Fibroblast of skin of abdomen (primary cell): ENCODE measurements at places on chromosomes 6 and 20.

DNA sequence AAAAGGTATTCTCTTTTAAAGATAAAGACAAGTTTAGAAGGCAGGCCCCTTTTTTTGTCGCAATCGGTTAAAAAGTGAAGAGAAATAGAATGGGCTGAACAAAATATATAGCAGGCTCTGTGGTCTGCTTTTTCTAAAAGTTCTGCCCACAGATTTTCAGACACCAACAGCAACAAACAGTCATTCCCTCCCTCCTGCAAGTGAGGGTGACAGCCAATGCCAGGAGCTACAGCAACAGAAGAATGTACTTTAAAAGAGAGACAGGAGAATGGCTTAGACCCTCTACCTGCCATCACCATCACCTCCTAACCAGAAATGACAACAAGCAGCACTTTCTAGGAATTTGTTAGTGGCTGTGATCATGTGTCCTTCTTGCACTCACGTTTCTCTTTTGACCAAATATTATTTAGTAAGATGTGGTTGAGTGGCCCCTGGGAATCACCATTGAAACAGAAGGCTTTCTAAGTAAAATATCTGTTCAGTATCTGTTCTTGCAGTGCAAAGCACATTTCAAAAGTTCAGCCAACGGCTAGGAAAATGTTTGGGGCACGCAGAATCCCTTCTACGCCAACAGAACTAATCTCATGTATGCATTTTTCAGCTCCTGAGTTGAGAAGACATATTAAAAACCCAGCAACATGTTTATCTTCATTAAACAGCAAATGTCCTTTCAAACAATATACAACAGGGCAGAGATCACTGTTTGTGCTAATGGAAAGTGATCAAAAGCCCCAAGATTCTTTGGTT lies 248.5 kb downstream of the ATXN1 start:
- no peak for DNase-seq

DNA sequence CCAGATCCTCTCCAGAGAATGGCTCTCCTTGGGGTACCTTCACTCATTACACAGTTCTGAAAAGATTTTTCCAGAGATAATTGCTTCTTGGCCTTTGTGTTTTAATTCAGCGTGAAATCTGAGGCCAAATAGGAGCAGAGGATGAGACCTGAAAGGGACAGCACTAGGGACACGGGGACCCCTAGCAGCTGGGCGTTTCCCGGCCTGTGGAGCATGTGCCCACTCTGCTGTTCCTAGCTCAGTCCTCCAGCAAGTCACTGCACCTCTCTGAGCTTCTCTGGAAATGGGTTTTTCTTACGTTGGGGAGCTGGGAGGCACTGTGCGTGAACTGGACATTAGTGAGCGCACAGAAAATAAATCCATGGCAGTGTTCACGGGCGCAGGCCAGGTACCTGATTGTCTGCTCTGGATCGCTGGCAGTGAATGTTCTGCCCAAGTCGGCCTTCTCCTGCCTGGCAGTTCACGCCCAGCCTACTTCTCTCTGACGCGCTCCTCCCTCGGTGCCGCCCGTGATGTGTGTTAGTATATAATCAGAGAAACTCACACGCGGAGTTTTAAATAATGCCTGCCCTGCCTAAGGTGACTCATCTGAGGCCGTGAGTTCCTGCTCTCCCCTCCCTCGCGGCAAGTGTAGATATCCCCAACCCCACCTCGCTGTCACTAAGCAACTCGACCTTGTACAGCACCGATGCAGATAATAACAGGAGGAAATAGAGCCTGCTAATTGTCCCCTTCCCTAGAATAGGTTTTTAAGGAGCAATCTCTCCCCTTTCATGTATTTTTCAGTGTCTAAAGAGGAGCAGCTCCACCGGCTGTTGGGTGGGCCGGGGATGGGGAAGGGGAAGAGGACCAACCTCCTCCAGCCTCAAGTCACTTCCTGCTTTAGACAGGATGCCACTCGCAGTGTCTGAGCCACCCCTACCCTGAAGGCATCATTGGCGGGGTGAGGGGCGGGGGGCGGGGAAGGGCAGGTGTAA lies 2.7 kb upstream of the TUBB2A start:
- no peak for DNase-seq

DNA sequence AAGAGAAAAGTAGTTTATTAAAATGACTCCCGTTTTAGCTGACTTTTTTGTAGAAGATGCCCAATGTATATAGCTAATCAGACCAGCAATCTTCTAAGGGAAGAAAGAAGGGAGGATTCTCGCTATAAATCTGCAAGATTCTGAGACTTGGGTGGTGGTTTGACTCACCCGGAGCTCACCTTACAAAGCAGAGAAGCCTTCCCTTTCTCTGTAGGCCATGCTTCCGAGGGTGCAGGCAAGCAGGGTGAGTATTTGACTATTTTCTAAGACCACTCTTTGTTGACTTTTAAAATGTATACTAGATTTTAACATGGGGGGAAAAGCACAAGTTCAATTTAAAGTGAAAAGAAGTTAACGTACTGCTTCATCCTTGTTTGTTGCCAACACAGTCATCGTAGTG lies 2.7 kb downstream of the OLIG3 start:
- no peak for DNase-seq

DNA sequence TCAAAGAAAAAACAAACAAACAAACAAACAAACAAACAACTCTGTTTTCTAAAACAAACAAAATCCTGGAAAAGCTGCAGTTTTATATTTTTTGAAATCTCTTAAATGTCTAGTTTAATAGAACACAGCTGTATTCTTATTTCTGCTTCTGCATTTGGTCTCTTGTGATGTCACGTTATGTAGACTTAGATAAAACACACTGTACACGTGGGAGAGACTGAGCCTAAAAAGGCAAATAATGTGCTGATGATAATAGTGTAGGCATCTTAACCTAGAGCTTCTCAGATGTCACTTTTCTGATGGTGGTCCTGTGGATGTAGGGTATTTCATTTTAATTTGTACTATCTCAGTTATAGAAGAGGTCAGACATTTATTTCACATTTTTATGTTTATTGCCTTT lies 261.7 kb downstream of the UTRN start:
- DNase-seq = no peak

DNA sequence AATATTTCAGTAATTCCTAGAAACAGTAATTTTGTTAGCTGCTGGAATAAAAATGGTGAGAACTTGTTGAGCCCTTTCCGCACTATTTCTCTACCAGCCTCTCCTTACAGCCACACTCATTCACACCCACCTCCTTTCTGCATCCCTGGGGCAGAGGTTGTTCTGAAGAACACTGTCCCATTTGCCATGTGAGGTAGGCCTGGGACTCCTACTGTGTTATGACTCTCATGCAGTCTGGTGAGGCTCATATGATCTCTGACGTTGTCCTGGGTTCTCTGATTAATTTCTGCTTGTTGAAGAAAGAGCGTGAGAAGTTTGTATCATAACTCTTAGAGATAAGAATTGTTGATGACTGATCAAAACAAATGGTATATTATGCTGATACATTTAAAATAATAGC lies 4.1 kb upstream of the KCNQ5 start:
- DNase-seq = no peak

DNA sequence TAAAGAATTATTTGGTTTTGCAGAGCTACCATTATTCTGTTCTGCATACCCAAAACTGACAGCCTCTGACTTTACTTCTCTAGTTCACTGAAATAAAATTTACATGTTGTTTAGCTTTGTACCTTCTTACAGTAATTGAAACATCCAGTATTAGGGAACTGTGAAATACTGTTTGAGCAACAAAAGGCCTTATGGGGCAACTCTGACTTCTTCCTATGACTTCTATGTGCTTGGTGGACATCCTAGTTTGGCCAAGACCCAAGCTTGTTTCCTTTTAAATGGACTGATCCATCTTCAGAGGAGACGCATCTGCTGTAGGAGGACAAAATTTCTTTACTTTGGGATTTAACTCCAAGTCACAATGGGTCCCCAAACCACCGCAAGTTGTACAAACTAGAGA lies 44.7 kb downstream of the NR2E1 start:
- DNase-seq = no peak

- DNase-seq = peak; percentile 93
Measured at GRCh38 chr20:62887152-62887859, 25.7 kb upstream of the TCFL5 start.
